ENCODE measurements at places on chromosomes 13 and 19.

- no peak for DNase-seq
Observed at GRCh38 chr13:110771194-110771593, 57.7 kb downstream of the ING1 start.

GRCh38 chr13:44318161-44318560, 55.5 kb upstream of the SERP2 start:
- no peak for DNase-seq

DNA sequence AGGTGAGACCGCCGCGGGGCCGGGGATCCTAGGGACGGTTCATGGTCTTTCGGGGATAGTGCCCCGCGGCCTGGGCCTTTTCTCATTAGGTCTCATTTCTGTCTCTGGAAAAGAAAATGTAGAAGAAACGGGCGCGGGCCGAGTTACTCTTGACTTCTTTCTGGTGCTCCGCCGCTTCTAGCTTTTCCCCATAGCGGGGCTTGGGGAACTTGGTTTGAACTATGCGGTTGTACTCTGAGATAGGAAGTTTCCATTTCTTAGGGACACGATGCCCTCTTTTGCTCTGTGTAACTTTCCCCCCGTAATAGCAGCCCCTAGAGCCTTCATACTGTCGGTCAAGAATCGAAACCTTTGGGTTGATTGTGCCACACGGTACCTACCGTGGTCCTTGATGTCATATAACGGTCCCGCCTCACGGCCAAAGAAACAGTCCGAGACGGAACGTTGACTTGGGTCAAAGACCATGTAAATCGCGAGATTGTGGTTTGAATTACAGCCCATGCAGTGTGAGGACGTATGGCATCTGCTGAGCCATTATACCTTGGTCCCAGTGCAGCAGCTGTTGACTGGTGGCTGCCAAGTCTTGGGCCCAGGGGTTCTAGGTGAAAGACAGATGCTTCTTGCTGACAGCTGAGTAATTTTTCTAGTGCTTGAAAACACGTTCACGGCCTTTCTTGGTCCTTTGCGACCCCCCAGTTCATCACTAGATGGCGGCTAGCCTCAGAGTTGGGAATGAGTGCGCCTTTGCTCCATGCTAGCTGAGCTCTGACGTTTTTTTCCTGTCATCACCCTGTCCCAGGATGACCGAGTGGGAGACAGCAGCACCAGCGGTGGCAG, 487 bp downstream of the RPS5 start:
- no peak for DNase-seq

DNA sequence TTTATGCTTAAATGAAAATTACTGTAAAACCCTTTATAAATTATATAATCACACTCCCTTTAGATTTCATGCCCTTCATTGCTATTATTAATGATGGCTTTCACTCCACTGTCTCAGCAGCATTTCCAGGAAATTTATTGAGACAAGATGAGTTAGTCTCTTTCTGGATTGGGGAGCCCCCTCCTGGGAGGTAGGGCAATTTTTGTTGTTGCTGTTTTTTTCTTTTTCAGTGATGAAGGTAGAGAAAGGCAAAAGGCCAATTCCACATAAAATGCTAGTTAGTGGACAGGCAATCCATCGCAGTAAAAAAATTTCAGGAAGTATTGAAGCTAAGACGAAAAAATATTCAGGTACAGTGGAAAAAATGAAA, 80.2 kb downstream of the TEX26 start:
- DNase-seq = no peak

- no peak for DNase-seq
Observed at GRCh38 chr13:87128036-87128435, 543.1 kb upstream of the SLITRK5 start.

- DNase-seq = no peak
Observed at GRCh38 chr19:5313307-5313706, 27.3 kb downstream of the PTPRS start.

GRCh38 chr19:40592170-40592569, 9.0 kb upstream of the LTBP4 start:
- DNase-seq = peak; percentile 23

DNA sequence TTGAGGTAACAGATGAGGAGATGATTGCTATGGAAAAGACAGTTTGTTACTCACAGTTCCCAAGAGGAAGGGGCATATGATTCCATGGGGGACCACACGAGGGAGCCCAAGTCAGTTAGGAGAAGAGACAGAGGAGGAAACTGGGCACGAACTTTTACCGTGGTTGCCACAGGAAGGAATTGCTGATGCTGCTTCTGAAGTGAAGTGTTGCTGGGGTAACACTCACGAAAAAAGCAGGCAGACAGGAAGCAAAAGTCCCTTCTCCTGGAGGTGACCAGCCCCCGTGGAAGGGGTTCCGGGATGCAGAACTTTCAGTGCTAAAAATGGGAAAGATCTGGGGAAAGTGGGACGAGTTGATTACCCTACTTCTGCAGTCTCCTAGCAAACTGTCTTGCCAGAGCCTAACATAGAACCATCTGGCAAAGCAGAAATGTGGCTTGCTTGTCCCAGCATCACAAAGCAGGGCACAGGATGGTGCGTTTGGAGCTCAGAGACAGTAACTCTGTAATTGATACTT, 35.4 kb upstream of the MAP3K10 start:
- DNase-seq = no peak

- no peak for DNase-seq
Observed at GRCh38 chr13:95150555-95150954, 150.7 kb downstream of the ABCC4 start.

- no peak for DNase-seq
Observed at GRCh38 chr19:22421797-22422196, 349 bp downstream of the ZNF98 start.

DNA sequence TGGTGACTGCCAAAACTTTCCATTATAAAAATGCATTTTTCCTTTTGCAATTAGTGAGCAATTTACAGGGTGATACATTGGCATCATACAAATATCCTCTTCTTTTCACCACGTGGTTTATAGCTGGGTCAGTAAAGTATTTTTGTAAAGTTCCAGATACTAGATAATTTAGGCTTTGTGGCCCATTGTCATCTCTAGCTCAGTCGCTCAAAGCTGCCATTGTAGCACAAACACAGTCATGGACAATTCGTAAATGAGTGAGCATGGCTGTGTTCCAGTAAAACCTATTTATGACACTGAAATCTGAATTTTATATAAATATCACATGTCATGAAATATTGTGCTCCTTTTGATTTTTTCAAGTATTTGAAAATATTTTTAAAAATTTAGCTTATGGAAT, 162.9 kb downstream of the USP12 start:
- DNase-seq = no peak

- peak; percentile 76 for DNase-seq
Observed at GRCh38 chr19:47391510-47392223, 27.7 kb downstream of the MEIS3 start.

GRCh38 chr19:13699786-13700185, 64.5 kb upstream of the MRI1 start:
- no peak for DNase-seq

DNA sequence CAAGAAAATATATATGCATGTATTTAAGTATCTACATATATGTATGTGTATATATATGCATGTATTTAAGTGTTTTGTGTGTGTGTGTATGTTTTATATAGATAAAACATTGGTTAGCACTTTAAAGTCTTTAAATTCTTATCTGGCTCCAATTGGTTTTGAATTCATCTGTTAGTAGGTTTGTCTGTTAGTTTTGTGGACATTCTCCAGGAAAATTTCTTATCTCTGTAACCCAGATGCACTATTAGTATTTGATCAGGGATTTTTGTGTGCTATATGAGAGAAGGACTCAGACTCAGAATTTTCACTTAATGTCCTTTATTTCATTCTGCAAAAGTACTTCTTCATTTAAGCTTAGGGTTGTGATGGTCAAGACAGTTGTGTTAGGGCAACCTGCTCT, 103.1 kb downstream of the ITGBL1 start:
- no peak for DNase-seq

GRCh38 chr13:43911871-43912270, 32.2 kb downstream of the LACC1 start:
- DNase-seq = no peak

DNA sequence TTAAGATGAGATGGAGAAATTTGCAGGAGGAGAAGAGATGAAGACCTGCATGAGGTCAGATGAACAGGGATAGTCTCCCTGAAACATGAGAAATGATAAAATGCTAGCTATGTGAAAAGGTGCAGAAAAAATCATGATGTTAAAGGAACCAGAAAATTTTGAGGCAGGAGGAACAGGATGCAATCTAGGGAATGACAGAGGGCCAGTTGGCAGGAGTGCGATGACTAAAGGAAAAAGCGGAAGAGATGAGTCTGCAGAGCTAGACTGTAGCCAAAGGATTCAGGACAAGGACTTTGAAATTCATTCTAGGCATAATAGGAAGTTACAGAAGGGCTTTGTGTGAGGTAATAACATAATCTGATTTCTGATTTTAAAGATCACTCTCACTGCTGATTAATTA, 77.9 kb downstream of the TRPC4 start:
- no peak for DNase-seq

DNA sequence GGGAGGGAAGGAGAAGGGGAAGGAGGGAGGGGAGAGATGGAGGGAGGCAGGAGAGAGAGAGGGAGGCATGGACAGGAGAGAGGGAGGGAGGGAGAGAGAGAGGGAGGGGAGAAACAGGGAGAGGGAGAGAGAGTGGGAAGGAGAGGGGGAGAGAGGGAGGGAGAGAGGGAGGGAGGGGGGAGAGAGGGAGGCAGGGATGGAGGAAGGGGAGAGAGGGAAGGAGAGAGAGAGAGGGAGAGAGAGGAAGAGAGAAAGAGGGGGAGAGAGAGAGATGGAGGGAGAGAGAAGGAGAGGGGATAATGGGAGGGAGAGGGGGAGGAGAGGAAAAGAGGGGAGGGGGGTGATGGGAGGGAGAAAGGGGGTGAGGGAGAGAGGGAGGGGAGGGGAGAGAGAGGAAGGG, 86.8 kb upstream of the VSTM2B start:
- no peak for DNase-seq

DNA sequence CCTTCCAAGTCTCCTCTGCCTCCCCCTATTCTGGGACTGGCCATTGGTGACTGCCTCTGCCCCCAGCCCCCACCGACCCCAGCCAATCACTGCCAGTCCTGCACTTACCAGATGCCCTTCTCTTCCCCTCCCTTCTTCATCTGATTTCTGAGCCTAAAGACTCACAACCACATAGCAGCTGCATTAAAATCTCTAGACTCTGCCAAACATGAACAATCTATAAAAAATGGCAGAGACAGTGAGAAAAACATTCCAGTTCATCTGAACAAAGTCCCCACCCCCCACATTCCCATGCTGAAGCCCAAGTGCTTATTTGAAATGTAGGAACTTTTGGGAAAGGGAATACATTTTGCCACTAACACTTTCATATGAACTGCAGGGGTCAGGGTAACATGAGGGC, 60.8 kb downstream of the KCTD12 start:
- no peak for DNase-seq

DNA sequence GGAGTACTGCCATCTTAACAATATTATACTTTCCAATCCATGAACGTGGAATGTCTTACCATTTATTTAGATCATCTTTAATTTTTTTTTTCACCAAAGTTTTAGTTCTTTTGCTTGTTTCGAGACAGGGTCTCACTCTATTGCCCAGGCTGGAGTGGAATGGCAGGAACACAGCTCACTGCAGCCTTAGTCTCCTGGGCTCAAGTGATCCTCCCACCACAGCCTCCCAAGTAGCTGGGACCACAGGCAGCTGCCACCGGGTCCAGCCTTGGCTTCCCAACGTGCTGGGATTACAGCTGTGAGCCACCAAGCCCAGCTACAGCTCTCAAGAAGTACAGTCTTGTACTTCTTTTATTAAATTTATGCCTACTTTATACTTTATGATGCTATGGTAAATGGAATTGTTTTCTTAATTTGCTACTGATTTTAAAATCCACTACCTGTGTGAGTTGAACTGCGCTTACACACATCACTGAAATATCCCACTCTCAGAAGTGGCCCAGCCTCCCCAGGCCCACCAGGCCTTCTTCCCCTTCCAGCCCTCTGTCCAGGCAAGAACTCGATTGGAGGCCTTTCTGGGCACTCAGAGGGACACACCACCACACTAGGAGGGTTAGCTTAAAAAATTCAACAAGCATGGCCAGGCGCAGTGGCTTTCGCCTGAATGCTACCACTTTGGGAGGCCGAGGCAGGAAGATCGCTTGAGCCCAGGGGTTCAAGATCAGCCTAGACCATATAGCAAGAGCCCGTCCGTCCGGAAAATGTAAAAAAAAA, 1.0 kb upstream of the PGLS start:
- no peak for DNase-seq

DNA sequence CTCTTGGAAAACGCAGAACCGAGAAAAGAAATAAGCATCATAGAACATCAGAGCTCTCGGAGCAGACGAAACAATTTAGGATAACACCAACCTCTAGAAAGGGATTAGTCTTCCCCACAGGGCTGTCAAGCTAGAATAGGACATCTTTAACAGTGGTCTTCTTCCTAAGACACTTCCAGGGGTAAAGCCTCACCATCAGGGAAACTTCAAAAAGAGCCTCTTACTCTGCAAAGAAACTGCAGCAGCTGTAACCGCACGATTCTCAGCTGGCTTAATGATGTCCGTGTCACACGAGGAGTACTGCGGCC, 642 bp downstream of the ZNF571 start:
- no peak for DNase-seq

DNA sequence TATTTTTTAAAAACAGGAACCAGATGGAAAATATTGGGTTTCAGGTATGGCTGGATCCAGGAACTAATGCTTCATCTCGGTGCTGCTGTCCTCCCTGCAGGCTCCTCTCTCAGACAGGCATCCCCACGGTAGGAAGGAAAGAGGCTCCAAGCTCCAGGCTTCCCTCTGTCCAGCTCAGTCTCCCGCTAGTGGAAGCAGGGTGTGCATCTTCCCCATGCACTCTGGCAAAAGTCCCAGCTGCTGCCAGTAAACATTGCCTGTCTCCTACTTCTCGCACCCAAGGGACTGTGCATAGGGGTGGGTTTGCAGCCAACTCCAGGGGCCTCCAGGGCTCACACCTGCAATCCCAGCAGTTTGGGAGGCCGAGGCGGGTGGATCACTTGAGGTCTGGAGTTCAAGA, 29.2 kb downstream of the IL12RB1 start:
- DNase-seq = no peak

- DNase-seq = no peak
Observed at GRCh38 chr13:97335488-97336134, 98.4 kb upstream of the RAP2A start.

DNA sequence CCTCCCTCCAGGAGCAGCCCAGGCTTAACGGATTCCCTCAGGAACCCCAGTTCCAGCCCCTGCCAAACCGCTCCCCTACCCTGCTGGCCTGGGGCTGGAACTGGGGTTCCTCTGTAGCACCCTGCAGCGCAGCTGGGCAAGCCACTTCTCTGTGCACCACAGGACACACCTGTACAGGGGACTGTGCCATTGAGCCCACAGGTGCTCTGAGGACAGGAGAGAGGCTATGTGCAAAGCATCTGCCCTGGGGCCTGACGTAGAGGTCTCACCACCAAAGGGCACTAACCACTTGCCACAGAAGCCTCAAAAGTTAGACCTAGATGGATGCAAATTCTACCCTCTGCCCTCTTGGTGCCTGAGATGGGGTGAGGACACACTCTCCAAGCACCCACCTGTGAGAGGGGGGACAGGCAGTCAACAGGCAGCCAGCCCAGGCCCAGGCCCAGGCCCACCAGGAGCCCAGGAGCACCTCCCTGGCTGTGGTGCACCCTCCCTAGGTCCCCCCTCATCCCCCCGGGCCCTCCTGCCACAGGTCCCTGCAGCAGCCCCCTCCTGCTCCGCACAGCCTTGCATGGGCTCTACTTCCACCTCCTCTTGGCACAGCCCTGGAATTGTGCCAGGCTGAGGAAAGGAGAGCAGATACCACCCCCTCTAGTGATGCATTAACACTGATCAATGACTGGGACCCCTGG, 27.6 kb upstream of the SLC35E1 start:
- DNase-seq = no peak

- DNase-seq = no peak
Observed at GRCh38 chr13:99636306-99636705, 135.0 kb downstream of the TM9SF2 start.

Measured in CD4-positive, alpha-beta T cell treated with Interleukin-15 for 4 hours (primary cell).